ENCODE measurements at places on chromosomes 7 and 10.

GRCh38 chr7:119256001-119256400 is 1017.0 kb upstream of the KCND2 start:
- DNase-seq, result no peak

DNA sequence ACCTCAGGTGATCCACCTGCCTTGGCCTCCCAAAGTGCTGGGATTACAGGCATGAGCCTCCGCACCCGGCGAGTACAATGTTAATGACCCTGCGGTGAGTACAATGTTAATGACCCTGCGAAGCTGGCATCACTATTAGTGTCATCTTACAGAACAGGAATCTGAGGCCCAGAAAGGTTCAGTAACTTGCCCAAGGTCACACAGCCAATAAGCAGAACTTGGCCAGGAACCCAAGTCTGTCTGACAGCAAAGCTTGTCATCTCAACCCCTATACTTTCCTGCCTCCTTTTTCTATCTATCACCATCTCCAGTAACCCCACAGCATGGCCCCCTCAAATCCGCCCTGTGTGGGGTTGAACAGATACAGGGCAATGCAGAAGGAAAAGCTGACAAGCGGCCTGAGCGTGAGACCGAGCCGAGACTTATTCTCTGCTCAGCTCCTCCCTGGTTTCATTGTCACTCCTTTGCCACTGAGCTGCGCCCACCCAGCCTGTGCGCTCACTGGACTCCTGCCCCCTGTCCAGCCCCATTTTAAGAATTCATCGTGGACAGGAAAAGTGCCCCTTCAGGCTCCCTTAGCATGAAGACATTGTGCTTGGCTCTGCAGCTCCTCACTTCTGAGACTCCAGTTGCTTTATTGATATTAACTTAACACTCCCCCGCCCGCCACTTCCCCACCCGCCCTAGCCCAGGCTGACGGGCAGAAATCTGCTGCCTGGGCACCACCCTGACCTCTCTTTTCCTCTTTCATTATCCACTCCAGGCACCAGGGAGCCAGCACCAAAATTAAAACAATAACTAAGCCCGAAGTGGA is 58.1 kb upstream of the LBX1 start:
- DNase-seq, result no peak

DNA sequence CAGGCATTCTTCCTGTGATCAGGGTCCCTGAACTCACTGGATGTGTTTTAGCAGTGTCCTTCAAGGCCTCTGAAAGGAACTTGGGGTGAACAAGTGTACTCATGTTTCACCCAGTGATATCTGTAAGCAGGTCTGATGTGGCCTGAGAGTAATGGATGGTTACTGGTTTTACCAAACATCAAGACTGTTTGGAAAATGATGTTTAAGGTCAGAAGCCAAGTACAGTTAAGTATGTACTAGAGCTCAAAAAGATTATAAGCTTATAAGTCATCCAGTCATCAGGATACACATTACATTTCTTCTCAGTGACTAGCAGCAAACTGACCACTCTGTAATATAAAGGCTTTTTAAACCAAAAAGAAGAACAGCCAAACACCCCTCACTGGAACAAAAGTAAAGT is 79.8 kb upstream of the PTN start:
- no peak for DNase-seq

DNA sequence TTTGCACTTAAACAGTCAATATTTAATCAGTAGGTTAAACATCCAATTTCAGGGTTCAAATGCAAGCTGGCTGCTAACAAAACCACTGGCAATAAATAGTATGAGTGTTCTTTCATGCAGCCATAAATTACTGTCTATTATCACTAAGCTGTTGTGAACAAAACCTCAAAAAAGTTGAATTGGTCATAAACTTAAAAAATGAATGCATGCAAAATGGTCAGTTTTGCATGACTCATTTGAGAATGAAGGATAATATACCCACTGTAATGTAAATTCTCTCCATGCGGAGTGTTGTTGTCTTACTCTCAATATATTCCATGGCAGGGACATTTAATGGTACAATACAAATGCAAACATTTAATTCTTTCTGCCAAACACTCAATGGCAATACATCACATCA is 226.4 kb downstream of the MAGI2 start:
- no peak for DNase-seq

DNA sequence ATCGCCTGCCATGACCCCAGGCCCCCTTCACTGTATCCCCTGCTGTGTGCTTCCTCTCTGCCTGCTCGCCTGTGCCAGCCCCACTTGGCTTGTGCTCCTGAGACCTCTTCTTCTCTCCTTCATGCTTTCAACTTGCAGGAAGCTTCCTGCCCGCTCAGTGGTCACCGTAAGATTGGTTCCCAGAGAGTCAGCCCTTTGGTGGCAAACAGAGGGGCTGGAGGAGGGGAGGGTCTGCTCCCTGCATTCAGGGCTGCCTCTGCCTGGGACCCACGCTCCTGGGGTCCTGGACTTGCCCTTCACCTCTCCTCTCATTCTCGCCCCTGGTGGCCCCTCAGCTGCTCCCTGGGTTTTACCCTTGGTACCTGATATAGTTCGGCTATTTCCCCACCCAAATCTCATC is 45.8 kb upstream of the ZNF32 start:
- DNase-seq, result no peak

- no peak for DNase-seq
Measured at GRCh38 chr10:19853831-19854230, 37.6 kb downstream of the PLXDC2 start.

DNA sequence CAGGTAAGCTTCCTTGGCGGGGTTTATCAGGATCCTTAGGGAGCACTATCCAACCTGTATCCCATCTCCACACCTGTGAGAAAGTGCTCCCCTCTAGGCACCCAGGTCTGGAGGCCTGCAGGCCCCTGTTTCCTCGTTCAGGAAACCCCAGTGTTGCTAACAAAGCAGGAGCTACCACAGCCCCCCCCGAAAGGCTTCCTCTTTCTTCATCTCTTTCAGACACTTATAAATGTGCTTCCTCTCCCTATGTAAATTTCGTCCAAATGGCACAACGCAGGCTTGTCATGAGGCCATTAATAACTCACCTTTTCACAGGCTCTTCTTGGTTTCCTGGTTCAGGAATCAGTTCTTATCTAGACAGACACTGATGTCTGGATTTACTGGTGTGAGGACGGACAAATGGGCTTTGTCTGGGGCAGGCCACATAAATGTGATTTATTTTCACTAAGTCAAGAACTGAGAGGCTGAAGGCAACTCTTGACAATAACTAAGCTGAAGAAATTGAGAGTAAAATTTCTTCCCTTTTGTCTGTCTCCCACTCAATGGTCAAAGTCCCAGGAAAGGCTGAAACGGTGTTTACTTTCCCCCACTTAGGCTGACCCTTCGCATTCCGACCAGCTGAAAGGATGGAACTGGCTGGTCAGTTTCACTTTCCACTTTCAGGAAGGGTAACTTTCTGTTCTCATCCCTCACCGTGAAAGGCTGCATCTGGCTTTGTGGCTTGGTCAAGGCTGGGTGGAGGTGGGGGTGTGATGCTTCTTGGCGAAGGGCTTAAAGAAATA is 46.8 kb downstream of the PIK3AP1 start:
- no peak for DNase-seq
